ENCODE measurements at places on chromosomes 1 and 21.

- DNase-seq: no peak
Measured at GRCh38 chr1:87007323-87007722, 92.9 kb downstream of the HS2ST1 start.

- DNase-seq: no peak
Measured at GRCh38 chr1:234072793-234073192, 168.3 kb downstream of the SLC35F3 start.

DNA sequence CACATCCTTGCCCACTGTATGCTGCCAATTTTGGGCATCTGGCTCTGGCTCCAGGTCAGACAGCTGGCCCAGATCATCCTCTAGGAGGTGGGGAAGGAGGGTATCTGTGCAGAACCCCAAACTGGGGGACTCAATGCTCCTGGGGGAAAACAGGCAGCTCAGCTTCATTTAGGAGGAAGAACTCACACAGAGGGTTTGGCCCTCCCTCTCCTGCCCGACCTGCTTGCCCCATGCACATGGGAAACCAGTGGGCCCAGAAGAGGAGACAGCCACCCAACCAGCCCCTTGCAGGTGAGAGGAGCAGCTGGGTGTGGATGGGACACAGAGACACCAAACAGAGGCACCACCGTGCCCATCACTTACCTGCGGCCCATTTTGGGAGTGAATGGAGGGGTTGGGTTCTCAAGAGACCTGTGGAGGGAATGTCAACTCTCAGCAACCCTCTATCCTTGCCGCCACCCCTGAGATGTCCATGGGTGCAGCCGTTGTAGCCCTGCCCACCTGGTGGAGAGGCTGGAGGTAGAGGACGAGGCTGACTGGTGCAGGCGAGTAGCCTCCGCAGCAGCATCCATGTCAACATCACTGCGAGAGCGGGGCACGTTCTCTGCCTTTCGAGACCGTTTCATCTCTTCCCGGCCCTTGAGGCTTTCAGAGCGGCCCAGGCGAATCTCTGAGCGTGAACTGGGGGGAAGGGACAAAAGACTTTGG lies 27.5 kb downstream of the LRRC71 start:
- no peak for DNase-seq

- DNase-seq: no peak
Measured at GRCh38 chr21:23152130-23152529, 2153.9 kb downstream of the NCAM2 start.

- peak; percentile 4 for DNase-seq
Measured at GRCh38 chr1:234322979-234323378, 50.3 kb upstream of the COA6 start.

DNA sequence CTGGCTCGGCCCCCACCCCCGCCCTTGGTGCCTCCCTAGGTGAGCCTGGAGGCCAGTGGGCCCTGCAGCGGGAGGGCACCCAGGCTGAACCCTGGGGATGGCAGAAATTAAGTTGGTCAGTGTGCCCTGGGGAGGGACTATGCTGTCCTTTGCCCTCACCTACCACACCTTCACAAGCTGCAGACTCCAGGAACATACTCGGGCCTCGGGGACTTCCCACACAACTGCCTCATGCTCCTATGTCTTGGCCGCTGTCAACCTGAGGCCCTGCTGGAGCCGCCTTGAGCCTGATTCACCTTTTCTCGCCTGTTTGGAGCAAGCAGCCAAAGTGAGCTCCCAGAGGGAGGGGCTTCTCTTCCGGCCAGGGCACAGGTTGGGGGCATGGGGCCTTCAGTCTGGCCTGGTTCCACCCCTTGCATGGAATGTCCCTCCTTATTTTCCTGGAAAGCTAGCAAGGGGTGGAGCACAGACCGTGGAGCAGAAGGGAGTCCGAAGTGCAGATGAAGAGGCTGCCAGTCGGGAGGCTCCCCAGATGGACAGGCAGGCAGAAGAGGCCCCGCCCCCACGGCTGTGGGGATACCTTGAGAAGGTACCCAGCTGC lies 24.7 kb downstream of the KNCN start:
- no peak for DNase-seq

- DNase-seq: no peak
Measured at GRCh38 chr1:14567056-14567455, 31.4 kb upstream of the KAZN start.

DNA sequence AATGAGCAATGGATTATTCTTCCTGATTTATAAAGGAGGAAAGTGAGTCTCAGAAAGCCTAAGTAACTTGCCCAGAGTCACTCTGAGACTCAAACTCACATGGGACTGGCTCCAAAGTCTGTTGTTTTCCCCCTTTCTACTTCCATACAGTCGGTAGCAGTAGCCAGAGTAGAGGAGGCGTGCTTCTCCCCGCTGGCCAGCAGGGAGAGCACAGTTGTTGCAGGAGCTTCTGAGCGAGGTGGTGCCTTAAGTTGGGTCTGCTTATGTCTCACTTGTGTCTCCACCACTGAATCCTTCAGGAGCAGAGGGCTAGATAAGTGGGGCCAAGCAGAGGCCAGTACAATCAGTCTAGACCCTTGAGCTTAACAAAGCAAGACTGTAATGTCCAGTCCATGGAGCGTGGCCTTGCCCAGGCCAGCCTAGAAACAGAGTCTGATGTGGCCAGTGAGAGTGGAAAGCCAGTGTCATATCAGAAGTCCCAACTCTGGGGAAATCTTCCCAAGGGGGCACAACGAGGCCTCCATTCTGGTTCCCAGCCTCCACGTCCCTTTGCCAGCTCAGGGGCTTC lies 181.9 kb downstream of the ZSCAN20 start:
- DNase-seq: no peak

- no peak for DNase-seq
Measured at GRCh38 chr1:145995148-145995881, 1.1 kb downstream of the TXNIP start.

DNA sequence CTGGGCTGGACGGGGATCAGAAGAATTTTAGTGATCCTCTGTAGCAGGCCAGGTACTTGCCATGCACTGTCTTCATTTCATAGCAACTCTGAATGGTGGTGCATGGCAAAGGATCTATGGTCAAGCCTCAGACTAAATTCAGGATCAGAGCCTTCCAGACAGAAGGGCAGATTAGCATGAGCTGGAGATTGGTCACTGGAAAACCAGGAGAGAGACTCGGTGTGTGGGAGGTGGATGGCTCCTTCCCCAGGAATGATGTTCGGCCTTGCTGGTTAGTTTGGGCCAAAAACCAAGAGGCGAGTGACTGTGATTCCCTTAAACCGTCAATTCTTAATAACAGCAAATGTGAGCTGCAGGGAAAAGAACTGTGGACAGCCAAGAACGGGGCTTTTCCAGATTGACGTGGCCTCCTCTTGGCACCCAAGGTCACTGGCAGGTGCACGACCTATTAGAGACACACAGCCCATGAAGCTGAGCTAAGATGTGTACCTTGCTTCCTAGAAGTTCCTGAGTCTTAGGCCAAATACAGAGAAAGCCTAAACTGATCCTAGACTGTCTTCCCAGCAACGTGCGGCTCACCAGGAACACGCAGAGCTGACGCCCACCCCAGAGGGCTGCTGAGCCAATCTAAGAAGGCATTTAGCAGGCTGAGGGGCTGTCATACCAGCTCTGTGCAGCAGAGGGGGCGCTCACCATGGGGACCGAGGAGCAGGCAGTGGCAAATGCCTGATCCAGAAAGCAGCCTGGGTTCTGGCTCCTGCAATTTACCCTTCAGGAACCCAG lies 18.5 kb downstream of the ALDH4A1 start:
- DNase-seq: no peak

- DNase-seq: no peak
Measured at GRCh38 chr1:92872719-92873118, 40.9 kb downstream of the RPL5 start.

DNA sequence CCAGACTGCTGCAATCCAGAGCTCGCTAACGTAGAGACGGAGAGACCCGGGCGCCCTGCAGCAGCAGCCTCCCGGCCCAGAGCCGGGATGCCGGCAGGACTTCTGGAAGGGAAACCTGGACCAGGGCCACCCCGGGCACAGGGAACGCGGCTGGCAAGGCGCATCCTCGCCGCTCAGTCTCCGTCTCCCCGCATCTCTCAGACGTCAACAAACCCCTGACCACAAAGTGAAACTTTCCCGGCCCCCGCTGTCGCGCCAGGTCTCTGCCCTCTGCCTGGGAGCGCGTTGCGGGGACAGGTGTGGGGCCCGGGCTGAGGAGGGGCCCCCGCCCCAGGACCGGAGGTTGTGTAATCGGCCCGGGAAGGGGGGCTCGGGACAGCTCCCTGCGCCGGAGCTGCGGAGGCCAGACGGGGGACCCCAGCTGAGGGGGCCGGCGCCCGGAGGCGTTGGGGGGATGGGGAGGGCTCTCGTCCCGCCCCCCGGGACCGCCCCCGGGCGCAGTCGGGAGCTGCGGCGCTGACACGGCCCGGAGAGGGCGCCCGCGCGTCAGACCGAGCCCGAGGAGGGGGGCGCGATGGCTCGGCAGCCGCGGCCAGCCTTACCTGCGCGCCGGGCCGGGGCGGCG lies 116.6 kb upstream of the HIVEP3 start:
- DNase-seq: peak; percentile 95

DNA sequence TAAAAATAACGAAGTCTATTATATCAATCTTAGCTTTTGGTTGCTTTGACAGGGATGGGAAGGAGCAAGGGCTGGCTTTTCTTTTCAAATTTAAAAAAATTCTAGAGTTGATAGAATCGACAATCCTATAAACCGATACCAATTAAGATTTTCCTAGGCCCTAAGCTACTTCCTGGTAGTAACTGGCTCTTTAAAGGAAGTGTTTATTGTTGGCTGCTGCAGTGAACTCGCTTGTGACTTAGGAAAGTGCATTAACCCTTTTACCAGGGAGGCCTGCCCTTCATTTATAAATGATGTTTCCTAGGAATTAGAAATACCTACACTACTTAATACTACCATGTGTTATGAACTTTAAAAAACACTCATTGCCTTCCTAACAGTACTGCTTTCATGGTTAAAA lies 33.2 kb downstream of the ATP5PF start:
- DNase-seq: no peak

DNA sequence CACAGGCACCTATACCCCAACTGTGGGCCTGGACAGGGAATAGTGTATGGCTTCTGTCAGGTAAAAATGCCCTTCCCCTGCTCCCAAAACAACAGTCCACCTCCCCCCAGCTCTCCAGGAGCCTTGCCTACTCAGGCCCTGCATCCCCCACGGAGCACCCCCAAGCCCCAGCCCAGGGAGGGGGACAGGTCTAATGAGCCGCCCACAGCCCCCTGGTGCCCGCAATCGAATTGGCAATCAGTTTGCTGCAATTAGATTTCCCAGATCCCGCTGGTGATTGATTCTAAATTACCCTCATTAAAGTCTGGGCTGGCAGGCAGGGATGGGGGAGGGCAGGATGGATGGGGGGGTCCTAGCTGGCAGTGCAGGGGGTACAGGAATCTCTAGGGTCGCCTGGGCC lies 8.1 kb downstream of the SDC3 start:
- DNase-seq: no peak

- no peak for DNase-seq
Measured at GRCh38 chr1:241932845-241933244, 24.7 kb upstream of the BECN2 start.

DNA sequence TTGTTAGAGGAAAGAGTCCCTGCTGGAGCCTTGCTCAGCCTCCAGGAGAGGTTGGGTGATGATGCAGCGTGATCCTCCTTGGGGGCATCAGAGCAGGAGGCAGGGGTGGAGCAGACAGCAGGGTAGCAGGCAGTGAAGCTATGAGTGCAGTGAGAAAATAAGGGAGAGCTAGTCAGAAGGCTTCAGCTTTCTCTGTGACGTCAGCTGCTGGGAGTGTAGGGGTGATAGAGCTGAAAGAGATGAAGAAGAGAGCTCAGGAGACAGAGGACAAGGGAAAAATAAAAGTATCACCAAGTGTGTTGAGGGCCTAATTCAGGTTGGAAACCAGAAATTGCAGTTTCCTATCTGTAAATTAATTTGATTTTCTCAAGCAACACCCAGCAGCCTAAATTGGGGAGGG lies 2.2 kb upstream of the ADAM30 start:
- DNase-seq: no peak

GRCh38 chr1:87591492-87591891 lies 262.8 kb downstream of the LMO4 start:
- DNase-seq: no peak

- DNase-seq: no peak
Measured at GRCh38 chr1:226406401-226406881, 1.5 kb downstream of the PARP1 start.

GRCh38 chr1:6253380-6253779 lies 7.5 kb downstream of the GPR153 start:
- DNase-seq: no peak

DNA sequence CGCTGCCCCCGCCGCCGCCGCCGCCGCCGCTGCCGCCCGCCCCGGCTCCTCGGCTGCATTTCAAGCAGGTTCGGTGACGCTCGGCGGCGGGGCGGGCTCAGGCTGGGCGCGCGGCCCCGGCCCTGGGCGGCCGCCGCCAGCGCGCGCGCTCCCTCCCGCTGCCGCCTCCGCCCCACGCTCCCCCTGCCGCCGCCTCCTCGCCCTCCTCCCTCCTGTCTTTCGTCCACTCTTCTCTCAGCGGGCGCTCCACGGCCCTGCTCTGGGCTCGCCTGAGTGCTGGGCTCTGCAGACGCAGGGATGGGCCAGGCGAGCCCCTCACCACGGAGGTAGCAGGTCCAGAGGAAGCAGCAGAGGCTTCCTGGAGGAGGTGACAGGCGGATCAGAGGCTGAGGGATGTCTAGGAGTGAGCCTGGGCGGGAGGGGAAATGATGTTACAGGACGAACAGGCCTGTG lies at the start of gene LRP8:
Gene LRP8 (minus strand): TSS at position 62 of the 453 bp plus-strand sequence. CDS start 158 bp downstream, outside the sequence.
- DNase-seq: peak; percentile 75

DNA sequence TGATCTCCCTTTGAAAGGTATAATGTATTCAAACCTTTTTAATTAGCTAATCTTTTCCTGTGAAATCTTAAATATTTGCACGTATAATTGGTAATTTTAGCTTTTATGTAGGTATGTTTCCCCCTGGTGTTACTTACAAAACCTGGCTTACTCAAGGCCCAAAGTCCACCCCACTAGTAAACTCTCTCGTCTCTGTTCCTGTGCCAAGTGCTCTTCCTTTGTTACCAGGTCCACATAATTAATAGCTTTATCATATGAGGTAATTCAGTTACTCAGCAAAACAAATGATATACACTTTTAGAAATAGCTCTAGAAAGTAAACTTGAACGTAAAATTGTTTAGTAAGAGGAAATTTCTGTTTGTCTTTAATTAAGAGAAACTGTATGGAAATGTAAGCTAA lies 36.7 kb downstream of the NFIA start:
- peak; percentile 31 for DNase-seq

DNA sequence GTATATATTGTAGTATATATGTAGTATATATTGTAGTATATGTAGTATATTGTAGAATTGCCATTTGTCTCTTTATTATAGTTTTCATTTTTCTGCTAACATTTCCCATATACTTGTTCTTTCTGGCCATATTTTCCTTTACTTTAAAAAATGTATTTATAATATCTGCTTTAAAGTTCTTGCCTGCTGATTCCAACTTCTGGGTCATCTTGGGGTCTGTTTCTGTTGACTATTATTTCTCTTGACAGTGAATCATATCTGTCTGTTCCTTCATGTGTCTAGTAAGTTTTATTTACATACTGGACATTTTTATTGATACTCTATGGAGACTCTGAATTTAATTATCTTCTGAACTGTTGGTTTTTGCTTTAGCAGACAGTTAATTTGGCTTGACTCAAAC lies 45.9 kb downstream of the MARK1 start:
- no peak for DNase-seq

GRCh38 chr1:10065344-10065685 lies 32.6 kb downstream of the UBE4B start:
- no peak for DNase-seq

All from NCI-H774 (cell line).